ENCODE measurements at places on chromosomes 5 and 9.
A peak's percentile ranks its signal among the peaks of the same experiment; 100 is the strongest.

DNA sequence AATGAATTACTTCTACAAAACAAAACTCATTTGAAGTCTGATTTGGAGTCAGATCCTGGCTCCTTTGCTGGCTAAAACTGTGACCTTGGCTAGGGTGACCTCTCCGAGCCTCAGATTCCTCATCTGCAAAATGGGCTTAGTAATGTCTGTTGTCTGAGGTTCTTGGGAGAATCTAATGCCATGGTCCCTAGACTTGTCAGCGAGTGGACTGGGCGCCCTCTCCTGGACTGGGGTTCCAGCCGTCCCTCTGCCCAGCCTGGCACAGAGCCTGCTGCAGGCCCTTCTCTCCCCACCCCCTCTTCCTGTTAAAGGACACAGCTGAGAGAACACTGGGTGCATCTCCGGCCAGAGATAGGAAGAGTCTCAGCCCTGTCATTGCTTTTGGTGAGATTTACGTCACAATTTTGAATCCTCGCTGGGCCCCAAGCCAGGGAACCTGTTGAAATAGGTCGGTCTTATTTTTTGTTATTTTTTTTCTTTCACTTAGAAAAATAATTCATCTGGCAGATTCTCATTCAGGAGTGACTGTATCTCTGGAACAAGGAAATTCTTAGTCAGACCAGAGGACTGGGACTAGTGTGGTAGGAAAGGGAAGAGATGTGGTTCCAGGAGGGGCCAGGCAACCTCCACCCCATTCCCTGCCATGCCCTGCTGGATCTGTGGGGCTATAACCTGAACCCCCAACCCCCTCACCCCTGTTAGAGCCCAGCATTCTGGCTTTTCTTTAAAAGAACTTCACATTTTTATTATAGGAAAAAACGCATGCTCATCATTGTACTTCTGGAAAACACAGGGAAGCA is 48.2 kb upstream of the RPL26L1 start:
- DNase-seq, result no peak

- DNase-seq, result no peak
These were observed 57.4 kb downstream of the LHFPL2 start for GRCh38 chr5:78591138-78591612.

DNA sequence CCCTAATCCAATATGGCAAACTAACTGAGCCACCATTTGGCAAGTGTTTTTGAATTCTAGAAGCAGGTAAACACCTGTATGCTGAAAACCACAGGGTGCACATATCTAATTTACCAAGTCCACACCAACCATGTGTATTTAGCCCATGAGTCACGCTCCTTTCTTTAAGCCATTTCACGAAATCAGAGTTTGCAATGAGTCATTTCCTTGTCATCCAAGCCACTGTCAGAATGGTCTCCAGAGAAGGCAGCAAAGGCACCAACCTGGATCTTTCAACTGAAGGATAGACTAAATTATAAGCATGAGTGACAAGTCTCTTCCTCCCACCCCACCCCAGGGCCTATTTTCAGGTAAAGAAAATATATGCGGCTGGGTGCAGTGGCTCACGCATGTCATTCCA is 110.0 kb downstream of the PAX5 start:
- no peak for DNase-seq

- no peak for DNase-seq
These were observed 2.3 kb downstream of the EFNA5 start for GRCh38 chr5:107668154-107669095.

DNA sequence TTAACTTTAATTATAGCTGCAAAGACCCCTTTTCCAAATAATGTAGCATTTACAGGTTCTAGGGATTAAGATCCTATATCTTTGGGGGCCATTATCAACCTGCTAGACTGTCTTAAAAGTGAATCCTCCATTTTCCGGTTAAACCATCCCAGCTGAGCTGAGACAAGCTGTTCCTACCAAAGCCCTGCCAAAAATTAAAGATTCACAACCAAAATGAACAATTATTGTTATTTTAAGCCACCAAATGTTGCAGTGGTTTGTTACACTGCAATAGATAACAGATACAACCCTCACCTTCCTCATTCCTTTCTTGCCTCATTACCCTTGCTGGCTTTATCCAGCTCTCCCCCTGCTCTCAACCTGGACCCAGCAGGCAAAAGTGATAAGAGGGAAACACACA is 343.4 kb downstream of the CDK5RAP2 start:
- no peak for DNase-seq

GRCh38 chr5:40356248-40356647 is 323.5 kb upstream of the PTGER4 start:
- no peak for DNase-seq

- no peak for DNase-seq
These were observed 91.4 kb downstream of the LIFR start for GRCh38 chr5:38465061-38465460.

GRCh38 chr5:147782110-147783028 is at the start of gene JAKMIP2:
Gene JAKMIP2 (minus strand): TSS chr5:147782728. CDS start chr5:147671806, 110,922 bp downstream.
- DNase-seq, result peak; percentile 41
